Caki2 (cell line): ENCODE measurements at places on chromosomes 12 and 14. TPM values are rescaled to one million over a fixed set of nuclear protein-coding genes. Genes with fewer than 3 reads are reported as not detected.
A peak's percentile ranks its signal among the peaks of the same experiment; 100 is the strongest.

GRCh38 chr14:102264355-102264754 is 40.6 kb downstream of the MOK start:
- no peak for DNase-seq

DNA sequence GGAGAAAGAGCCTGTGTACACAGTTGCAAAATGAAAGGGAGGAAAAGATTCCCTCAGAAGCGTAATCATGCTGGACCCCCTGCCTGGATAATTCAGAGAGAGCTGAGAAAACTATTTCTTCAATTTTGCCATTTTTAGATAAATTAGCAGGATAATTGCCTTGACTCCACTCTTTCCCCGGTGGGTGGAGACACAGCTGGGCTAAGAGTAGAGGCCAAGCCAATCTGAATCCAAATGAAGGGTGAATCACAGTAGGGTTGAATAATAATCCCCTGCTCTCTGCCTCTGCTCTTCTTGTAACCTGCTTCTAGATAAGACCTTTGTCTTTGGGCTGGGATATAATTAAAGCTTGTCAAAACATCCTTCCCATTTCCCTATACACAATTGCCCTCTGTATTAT is 150.1 kb downstream of the CAPZA3 start:
- DNase-seq: no peak

Gene RNASE7
- not detected in 2 replicates for total RNA-seq

DNA sequence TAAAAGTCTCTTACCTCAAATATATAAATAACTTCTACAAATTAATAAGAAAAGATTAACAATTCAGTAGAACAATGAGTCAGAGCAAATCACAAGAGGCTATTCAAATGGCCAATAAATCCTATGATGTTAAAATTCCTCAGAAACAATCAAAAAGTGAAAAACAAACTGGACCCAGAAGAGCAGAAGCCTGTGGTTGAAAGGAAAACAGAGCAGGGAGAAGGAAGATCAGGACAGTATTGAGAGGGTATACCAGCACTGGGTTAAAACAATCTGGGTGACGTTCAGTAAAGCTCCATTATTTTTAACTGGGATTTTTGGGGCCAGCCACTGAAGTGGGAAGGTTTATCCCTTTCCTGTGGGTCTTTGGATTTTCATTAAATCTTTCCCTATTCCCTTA is 39.7 kb upstream of the PCED1B start:
- DNase-seq: peak; percentile 69

DNA sequence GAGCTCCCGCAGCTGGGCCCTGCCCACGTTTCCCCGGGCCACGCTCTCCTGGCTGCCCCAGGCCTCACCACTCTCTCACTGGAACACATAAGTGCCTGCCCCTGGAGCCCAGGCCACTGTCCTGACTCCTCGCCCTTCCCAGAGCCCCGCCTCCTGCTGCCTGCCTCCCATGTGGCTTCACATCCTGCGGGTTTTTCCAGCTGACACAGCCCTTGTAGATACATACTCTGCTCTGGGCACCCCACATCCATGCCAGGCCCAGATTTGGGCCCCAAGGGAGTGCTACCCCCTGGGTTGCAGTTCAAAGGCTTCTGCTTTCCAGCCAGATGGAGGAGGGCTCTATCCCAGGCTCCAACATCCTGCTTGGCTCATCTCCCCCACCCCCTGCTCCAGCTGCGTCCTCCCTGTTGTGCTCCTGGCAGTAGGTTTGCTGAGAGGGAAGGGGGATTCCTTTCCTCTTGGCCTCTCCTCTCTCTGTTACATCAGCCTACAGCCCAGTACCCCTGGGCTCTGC is 60.1 kb downstream of the TSPAN9 start:
- no peak for DNase-seq

- no peak for DNase-seq
These were observed 56.5 kb upstream of the KCNH3 start for GRCh38 chr12:49482095-49483051.

Gene CSAD
- total RNA-seq: 2.5 and 3.6 TPM in 2 replicates
